ENCODE measurements at places on chromosomes 2 and 18.

GRCh38 chr2:200585730-200586643 is at the start of gene AOX1:
Gene AOX1, plus strand, starts transcription at chr2:200586014. Its CDS starts 95 bp downstream, at chr2:200586109.
- DNase-seq = peak; percentile 68

DNA sequence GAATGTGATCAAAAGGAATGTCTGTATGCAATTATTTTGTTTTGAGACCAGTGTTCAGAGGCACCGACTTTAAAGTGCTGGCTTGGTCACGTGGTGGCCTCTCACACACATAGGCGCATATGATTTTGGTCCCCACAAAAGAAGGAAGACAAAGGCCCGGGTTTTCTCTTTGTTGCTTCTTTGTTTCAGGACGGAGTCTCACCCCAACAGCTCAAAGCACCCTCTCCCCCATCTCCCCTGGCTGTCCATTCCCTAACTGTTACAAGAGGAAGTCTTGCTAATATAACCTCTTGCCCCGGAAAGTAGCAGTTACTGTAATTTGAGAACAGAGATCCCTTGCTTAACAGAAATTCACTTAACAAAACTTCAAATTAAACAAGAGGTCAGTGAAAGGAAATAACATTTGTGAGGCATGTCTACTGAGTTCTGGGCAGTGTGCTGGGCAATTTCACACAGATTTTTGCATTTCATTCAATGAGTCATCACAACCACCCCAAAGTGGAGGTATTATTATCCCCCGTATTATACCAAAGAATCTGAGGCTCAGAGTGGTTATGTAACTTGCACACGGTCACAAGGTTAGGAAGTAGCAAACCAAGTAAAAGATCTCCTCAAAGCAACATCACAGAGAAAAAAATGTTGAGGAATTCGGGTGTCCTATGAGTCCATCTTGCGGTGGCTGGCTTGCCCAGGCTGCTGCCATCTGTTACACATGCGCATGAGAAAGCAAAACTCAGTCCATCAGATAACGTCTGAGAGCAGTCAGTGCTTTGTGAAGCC is 75.8 kb downstream of the SDC1 start:
- DNase-seq = peak; percentile 88

DNA sequence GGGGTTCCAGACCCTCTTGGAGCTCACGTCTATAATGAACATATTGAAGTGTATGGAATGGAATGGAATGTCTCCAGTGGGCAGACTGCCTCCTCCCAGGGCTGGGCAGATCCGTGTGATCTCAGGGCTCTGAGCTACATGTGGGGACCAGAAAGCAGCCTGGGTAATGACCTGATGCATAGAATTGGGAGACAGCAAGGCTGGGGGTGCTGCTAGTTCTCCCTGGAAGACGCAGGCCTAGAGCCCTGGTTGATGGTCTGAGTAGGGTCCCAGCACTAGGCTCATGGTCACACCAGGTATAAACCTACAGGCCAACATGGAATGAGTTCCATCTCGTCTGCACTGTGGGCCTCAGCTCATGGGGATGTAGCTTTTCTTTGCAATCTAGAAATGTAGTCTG is 46.7 kb downstream of the ACAA2 start:
- DNase-seq = no peak

DNA sequence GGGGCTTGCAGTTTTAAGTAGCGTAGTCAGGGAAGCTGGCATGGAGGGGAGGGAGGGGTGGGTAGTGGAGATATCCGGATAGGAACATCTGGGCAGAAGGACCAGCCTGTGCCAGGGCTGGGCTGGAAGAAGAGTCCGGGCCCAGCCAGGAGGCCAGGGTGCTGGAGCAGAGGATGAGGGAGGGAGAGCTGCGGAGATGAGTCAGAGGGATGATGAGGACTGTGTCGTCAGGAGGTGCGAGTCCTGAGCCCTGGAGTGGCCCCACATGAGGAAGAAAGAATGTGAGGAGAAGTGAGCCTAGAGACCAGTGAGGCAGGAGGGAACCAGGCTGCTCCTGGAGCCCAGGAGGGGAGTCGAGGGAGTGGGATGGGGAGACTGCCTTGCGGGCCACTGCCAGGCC is 82.4 kb downstream of the CTIF start:
- peak; percentile 75 for DNase-seq

DNA sequence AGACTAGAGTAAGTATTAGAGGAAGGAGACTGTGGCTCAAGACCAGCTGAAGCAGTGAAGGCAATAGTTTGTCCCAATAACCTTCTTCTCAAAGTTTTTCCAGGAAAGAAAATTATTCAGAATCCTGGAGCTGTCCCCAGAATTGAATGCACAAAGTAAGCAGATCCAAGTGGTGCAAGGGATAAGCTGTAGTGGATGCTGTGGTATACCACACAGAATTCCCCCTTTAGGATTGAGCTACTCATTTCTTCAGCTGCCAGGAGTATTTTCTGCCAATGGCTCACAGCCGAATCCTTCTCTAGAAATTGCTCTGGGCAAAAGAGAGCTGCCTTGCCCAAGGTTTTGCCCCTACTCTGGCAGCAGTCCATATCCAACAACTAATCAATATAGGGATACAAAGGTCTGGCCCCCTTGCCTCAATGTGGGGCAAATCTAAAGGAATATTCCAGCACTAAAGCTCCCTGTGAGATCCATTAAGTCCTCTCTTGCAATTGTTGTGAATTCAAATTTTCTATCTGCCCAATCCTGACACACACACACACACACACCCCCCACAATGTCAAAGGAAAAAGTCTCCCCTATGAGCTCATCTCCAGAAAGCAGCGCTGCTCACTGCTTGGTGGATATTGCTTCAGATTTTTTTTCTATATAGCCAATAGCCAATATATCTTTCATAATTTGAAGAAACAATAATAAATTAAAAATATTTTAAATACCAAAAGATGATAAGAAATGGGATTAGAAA is 18.4 kb upstream of the TCF7L1 start:
- no peak for DNase-seq

All from fibroblast of villous mesenchyme (primary cell).